Hippocampal formation (tissue), 2 donors: ENCODE measurements at places on chromosomes 12 and 14.

GRCh38 chr12:27081668-27082111 lies 688 bp downstream of the C12orf71 start:
- no peak for DNase-seq

- no peak for DNase-seq
Observed at GRCh38 chr14:89386212-89386886, 30.7 kb downstream of the FOXN3 start.

GRCh38 chr14:86935241-86935885 lies 1057.6 kb downstream of the GALC start:
- no peak for DNase-seq

DNA sequence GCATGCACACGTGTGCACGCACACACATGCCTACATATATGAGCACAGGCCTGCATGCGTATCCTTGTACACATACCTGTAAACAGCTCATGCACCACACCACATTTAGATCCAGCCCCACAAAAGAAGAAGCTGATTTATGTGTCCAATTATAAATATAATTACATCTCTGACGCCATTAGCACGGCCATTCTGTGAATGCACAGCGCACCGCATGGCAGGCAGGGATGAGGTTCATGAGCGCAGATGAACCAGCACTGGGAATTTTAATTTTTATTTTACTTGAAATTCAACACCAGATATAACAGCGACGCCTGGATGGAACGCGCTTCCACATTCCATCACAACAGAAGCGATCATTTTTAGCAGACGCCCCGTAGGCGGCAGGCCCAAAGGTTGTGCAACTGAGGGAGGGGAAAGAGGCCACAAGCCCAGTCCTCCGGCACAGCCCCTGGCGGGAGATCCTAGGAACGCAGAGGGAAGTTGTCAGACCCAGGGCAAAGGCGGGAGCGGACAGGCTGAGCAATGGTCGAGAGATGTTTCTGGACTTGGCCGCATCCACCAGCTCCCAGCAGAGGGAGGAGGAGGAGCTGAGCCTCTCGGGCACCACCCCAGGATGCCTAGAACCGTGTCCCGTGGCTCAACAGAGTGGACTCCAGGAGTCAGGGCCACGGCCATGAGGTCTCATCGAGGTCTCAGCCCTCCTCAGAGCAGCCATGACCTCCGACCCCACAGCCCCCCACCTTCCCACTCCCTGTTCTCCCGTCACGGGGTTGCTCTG lies 37.9 kb upstream of the GALNT9 start:
- DNase-seq, result no peak

DNA sequence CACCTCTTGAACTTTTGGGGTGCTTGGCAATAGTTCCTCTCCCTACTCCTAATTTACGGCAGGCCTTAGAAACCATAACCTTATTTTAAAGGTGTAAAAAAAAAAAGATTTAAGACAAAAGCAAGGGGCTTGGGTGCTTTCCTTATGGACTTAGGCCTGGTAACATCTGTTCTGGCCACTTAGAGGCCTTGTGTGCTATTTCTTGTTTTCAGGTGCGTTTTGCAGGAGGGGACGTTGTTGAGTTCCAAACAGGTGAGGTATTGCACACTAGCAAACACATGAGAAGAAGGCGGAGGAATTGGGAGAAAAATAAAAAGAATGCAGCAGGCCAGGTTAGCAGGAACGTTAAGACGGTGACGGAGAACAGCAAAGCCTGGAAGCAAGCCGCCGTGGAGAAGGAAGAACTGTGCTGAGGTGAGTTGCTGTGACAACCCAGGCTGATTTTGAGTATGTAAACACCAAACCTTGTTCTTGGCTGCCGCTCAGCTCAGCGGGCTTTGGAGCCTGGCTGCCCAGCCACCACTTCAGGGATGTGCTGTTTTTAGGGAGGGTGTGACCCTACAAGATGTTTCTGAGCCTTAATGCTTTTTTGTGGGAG lies 17.3 kb downstream of the EMG1 start:
- no peak for DNase-seq

GRCh38 chr14:97250931-97251330 lies 453.7 kb downstream of the VRK1 start:
- DNase-seq, result no peak

DNA sequence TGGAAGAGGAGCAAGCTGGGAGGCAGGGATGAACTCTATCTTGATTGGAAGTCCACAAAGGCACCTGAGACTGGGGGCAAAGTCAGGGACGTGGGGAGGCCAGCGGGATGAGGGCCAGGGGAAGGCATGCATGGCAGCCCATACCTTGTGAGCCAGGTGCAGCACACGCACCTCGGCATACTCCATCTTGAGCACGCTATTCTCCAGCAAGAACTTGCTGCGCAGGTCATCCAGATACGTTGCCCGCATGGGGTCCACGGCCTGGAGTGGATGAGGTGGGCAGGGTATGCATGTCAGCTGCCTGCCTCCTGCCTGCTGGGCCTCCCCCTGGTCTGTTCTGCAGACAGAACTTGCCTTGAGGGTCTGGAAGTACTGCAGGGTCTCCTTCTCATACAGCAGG lies 3.9 kb downstream of the RABGGTA start:
- DNase-seq, result no peak

DNA sequence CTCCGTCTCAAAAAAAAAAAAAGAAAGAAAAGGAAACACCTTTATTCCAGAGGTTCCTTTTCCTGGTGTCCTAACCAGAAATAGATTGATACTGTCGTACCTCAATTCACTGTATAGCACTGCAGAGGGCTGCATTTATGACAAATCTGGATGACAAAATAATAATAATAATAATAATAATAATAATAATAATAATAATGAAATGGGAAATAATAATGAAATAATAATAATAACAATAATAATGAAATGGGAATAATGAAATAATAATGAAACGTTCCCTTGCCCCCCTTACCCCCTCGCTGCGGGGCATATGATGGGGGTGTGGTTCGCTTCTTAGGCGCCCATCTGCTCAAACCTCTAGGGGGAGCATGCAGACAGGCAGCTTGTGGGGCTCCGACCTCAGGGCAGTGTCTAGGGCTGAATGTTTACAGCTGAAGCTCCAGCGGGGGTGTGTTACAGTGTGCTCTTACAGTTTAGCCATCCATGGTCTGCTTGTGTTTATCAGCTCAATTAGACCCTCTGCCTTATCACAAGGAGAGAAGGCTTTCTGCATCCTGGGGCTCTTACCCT lies 1088.3 kb upstream of the SEL1L start:
- DNase-seq, result no peak

- no peak for DNase-seq
Observed at GRCh38 chr12:132399092-132400010, 70.0 kb upstream of the GALNT9 start.

DNA sequence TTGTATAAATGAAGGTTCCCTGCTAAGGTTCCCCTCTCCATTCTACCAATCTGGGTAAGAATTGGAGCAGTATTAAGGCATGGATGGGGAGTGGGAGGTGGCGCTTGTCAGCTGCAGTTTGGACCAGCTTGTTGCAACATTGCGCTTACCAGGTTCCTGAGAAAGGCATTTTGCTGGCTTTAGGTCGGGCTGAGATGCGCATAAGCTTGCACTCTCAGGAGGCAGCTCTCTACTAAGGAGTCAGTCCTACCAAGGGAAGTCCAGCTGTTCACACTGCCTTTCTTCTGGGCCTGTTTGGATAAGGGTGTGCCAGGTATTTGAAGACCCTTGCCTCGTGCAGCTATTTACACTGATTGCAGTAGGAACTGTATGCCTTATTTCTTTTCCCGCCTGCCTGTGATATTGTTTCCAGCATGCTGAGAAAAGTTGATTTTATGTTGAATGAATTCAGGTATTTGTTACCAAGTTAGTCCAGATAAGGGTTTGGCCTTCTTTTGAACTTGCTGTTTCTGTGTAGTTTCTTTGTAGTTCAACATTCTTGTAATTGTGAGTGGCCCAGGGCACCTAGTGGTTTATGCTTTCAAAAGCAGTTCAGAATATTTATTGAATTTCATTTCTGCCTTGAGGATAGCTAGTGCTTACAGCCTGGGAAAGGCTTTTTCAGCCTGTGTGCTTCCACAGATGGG lies 2.6 kb downstream of the MLEC start:
- no peak for DNase-seq

- DNase-seq, result no peak
Observed at GRCh38 chr12:27826076-27826475, 46.0 kb upstream of the MANSC4 start.

GRCh38 chr14:74257078-74257940 lies 18.1 kb downstream of the VSX2 start:
- peak; percentile 21 for DNase-seq

- DNase-seq, result no peak
Observed at GRCh38 chr12:109244073-109244472, 65.0 kb downstream of the FOXN4 start.

GRCh38 chr12:22287101-22287500 lies 47.4 kb downstream of the ST8SIA1 start:
- no peak for DNase-seq

- DNase-seq, result no peak
Observed at GRCh38 chr12:132503618-132504204, 13.8 kb downstream of the FBRSL1 start.

- no peak for DNase-seq
Observed at GRCh38 chr12:42173961-42174521, 29.4 kb upstream of the GXYLT1 start.

- no peak for DNase-seq
Observed at GRCh38 chr14:54177641-54178621, 218.9 kb upstream of the CDKN3 start.

DNA sequence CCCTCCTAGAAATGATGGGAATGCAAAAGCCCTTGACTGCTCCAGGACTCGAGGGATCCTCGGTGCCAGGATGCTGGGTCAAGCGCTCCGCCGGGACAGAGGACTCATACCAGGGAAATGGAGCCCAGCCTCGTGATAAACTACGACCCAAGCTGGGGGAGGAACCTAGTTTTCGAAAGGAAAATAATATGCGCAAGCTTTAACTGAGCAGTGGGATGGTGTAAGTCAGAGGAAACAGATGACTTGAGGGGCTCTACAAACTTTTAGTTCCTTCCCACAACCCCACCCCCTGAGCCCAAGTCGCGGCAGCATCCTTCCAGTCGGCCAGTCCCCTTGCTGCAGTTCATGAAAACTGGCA lies 654 bp upstream of the SUPT16H start:
- DNase-seq, result no peak

- no peak for DNase-seq
Observed at GRCh38 chr12:119528241-119528640, 65.3 kb upstream of the TMEM233 start.

- DNase-seq, result no peak
Observed at GRCh38 chr14:65791191-65791981, 378.9 kb downstream of the FUT8 start.

- DNase-seq, result no peak
Observed at GRCh38 chr14:98606041-98606640, 665.9 kb downstream of the BCL11B start.

GRCh38 chr12:2479851-2480535 lies 314.8 kb upstream of the FKBP4 start:
- no peak for DNase-seq

DNA sequence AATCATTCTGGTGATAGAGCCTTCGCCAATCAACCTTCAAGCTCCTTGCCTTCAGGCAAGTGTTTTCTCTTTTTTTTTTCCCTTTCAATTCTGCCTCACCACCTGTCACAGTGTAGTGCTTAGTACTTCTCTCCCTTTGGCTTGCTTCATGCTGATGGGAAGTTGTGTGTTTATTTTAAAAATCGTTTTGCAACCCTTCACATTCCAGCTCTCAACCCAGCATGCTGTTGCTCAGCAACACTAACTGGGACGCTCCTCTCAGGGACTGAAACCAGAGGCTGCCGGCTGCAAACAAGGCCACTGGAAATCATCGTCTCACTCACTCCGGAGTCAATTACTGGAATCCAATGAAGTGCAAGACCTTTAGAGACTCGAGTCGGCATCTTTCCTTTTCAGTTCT lies 342.7 kb downstream of the PRKD1 start:
- DNase-seq, result peak; percentile 56

GRCh38 chr14:75389679-75390078 lies 38.1 kb upstream of the JDP2 start:
- DNase-seq, result no peak

GRCh38 chr12:103589517-103589916 lies 2.4 kb downstream of the STAB2 start:
- DNase-seq, result no peak

DNA sequence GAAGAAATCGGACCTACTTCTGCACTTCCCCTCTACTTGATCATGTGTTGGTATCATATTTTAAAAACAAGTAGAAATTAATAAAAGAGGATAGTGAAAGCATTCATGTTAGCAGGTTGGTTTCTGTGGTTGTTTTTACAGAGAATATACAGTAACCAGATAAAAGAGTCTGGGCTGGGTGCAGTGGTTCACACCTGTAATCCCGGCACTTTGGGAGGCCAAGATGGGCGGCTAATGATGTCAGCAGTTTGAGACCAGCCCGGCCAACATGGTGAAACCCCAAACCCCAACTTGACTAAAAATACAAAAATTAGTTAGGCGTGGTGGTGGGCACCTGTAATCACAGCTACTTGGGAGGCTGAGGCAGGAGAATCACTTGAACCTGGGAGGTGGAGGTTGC lies 55.9 kb downstream of the LRP6 start:
- no peak for DNase-seq

DNA sequence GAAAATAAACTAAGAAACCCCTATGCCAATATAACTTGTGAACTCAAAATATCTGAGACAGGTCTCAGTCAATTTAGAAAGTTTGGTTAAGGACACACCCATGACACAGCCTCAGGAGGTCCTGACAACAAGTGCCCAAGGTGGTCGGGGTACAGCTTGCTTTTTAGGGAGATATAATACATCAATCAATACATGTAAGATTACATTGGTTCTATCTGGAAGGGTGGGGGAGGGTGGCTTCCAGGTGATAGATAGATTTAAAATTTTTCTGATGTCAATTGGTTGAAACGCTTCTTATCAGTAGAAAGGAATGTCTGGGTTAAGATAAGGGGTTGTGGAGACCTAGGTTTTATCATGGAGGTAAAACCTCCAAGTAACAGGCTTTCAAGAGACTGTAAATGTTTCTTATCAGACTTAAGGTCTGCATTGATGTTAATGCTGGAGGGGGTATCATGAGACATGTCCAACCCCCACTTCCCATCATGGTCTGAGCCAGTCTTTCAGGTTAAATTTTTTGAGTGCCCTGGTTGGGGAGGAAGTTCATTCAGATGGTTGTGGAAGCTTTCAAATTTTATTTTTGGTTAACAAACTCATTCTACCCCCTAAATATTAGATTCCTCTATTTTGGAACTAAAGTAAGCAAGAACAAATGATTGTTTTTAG lies 82.0 kb upstream of the RASSF8 start:
- no peak for DNase-seq

DNA sequence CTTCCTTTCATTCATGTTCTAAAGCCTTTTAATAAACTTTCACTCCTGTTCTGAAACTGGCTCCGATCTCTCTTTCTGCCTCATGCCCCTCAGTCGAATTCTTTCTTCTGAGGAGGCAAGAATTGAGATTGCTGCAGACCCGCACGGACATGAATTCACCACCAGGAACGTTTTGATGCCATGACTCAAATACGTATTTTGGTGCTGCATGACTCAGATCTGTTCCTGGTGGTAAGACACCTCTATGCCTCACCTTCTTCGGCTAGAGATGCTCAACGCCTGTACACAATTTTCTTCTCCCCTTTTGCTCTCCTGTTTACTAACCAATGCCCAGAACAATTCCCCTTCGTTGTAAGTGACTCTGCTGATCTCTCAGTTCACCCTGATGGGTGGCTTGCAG lies 52.0 kb upstream of the RIMBP2 start:
- no peak for DNase-seq

- DNase-seq, result no peak
Observed at GRCh38 chr12:18898470-18898869, 160.6 kb downstream of the CAPZA3 start.

GRCh38 chr14:91339076-91339475 lies 78.5 kb downstream of the CCDC88C start:
- DNase-seq, result no peak
